ENCODE measurements at places on chromosomes 1 and 21.

DNA sequence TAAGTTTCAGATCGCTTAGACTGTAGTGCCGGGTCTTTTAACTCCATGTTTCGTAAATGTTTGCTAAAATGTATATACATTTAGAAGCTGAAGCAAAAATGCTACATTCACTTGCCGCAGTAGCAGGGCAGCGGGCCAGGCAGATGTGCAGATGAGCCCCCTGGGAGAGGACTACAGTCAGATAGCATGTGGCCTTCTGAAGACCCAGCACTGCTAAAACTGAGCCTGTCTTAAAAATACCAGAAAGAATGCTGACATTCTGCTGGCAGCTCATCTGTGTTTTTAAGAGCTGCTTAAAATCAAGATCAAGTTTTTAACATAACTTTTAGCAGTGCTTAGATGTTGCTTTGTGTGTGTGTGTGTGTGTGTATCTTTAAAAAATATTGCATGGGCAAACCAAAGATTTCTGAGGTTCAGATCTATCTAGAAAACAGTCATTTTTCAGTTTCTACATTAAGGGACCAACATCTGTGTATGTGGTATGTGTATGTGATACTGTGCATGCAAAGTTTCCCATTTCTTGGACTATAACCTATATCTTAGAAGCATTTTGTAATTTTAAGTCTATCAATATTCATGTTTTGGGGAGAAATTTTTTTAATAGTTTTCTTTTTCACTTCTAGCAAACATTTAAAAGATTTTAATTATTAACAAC lies 31.7 kb downstream of the CHRM3 start:
- no peak for DNase-seq

DNA sequence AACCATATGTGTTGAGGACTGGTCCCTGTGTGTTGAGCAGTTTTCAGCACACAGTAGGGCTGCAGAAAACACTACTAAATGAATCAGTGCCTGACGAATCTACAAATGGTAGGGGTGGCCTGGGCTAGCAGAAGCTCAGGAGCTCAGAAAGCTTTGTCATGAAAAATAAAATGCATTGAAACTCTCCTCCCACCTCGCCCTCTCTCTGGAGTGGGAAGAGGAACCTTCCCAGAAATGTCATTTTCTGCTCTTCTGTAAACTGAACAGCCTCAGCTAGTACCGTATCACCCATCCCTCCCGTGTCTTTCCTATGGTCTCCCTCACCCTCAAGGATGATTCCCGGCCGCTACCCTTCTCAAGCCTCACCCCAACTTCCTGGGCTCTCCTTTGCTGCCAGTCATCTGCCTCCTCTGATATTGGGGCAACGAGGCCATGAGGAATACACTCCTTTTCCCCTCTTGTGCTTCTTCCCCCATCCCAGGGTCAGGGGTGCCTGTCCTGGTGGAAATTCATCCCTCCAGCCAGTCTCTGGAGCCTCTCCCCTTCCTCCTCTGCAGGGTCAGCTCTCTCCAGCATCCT lies 734.5 kb downstream of the PTPRU start:
- no peak for DNase-seq

- DNase-seq, result no peak
Observed at GRCh38 chr1:179168536-179168935, 60.9 kb downstream of the ABL2 start.

- no peak for DNase-seq
Observed at GRCh38 chr1:53063744-53064515, 1.9 kb downstream of the PODN start.

- peak; percentile 52 for DNase-seq
Observed at GRCh38 chr1:45304311-45305081, 22.2 kb upstream of the HPDL start.

DNA sequence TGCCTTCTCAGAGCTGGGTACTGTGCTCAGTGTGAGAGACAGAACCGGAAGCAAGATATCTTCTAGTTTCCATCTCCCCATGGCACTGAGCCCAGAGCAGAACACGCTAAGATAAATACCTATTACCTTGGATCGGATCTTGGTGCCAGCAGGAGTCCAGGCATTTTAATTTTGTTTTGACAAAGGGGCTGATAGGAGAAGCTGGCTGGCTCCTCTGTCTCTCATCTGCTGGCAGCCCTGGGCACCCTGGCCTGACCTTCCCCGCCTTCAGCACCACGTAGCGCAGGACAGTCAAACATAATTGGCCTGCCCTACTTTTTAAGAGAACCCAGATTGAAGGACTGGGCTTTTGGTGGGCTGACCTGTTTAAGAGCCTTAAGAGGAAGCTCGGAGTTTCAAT lies 160.7 kb upstream of the KLHDC7A start:
- DNase-seq, result no peak

DNA sequence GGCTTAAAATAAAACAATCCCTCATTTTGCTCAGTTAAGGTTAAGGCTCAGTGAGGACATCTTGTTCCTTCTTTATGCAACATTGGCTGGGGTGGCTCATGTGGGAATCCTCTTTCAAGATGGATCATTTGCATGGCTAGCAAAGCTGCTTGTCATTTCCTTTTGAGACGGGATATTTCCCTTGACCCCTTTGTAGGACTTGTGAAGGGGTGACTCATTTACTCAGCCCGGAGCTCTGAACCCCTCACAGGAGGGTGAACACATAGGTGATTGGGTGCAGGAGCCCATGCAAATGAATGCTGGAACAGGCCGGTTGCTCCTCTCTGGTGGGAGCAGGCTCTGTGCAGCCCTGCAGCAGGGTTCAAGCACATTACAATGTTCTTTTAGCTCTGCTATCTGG lies 15.8 kb upstream of the C8A start:
- no peak for DNase-seq

DNA sequence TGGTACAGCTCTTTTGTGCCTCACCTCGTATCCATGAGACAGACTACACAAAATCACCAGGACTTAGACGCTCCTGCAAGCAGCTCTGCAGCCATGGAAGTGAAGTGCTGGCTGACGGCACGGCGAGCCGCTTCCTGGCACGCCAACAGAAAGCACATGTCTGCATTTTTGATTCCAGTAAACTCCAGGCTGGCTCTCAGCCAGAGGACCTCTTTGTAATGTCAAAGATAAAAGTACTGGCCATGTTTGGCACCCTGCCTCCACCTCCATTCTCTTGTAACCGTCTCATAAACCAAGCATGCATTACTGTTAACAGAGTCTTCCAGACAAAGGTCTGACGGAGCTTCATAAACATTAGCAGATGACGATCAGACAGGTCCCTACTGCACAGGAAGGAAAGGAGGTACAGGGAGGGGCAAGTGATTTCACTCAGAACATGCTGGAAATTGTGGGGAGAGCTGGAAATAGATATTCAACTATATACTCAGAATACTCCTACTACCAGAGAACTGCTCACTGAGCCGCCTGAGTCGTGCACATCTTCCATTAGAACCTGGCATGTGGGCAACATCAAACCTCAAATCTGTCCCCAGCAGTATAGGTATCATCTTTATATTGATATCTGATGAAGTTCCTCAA lies 632.0 kb downstream of the SMYD3 start:
- no peak for DNase-seq

DNA sequence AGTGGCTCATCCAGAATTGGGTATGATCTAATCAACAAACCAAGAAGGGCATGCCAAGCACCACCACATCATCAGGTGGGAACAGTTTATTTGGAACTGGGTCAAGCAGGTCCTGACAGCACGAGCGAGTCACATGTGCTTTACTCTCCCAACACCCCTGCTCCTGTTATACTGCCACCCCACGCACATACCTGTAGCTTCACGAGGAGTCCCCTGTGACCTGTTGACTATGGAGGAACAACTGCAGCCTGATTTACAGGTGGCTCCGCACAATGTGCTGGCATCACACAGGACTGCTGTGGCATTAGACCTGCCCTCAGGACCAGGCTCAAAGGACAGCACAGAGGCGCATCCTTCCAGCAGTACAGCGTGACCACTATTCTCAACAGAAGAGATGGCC lies 70.8 kb upstream of the LRRN2 start:
- no peak for DNase-seq

- DNase-seq, result peak; percentile 97
Observed at GRCh38 chr1:203638103-203638475, 11.5 kb downstream of the ATP2B4 start.

GRCh38 chr1:204493145-204493983 lies 1.2 kb downstream of the PIK3C2B start:
- no peak for DNase-seq

DNA sequence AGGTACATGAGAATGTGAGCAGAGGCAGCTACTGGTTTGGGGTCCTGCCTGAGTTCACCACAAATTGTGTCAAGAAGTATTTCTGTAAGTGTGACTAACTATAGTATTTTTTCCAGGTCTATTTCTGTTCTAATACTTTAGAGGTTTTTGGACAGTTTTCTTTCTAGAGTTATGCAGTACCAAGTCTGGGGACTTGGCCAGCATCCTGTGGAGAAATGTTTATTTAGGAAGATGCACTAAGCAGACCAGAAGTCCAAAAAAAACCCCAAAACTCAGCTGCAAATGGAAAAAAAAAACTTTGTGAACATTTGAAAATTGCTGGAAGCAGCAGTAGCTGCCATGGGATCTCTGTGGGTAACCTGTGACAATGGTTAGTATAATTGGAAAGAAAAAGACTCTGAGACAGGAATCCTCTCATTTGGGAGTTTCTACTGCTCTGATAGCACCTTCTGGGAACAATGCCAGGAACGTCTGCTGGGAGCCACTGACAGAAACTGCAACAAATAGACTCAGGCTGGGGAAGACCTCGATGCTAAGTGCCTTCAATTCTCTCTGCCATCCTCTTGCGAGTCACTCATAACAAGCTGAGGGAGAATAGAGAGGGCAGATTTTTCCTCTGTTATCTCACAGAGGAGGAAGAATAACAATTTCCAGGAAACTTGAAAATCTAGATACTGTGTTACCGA lies 37.6 kb downstream of the OR10R2 start:
- DNase-seq, result no peak

GRCh38 chr1:17273096-17273495 lies 24.2 kb downstream of the PADI3 start:
- DNase-seq, result no peak

DNA sequence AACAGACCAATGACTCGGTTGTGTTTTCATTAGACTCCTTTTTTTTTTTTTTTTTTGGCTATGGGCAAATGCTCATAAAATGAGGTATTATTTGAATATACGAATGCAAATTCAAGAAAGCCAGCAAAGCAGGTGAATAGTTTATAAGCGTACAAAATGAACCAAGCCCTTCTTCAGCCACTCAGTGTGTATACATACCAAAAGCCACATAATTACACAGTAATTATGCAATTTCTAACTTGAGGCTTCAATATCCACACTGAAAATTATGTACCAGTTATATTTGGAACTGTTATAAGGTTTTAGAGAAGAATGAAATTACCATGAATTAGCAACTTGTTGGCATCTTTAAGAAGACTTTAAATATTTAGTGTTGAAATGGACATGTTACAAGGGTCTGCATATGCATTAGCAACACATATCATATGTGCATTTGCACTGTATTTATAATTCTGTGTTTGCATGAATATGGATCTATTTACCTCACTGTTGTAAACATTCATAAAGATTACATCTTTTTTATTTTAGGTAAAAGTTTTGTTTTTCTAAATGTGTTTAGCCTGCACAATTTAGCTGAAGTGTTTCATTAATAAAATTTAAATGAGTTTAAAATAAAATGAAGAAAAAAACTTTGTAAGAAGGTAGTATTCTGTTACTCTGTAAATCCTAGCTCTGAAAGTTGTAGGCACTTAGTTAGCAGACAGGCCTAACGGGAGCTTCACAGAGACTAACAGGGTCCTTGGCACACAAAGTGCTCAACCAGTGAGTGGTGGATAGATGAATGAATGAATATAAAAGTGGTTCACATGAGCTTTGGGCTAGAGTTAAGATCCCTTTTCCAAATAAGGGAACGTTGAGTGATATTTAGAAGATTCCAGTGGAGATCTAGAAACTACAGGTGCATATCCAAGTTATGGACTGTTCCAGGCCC lies 241.0 kb upstream of the NFIA start:
- no peak for DNase-seq

DNA sequence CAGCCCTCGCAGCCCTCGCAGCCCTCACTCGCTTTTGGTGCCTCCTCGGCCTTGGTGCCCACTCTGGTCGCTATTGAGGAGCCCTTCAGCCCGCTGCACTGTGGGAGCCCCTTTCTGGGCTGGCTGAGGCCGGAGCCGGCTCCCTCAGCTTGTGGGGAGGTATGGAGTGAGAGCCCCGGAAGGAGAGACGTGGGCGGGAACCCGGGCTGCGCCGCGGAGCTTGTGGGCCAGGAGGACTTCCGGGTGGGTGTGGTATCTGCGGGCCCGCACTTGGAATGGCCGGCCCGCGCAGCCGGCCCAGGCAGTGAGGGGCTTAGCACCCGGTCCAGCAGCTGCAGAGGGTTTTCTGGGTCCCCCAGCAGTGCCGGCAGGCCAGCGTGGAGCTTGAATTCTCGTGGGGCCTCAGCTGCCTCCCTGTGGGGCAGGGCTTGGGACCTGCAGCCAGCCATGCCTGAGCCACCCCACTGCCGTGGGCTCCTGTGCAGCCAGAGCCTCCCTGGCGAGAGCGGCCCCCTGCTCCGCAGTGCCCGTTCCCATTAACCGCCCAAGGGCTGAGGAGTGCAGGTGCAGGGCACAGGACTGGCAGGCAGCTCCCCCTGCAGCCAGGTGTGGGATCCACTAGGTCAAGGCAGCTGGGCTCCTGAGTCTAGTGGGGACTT lies 9.9 kb upstream of the CFHR2 start:
- no peak for DNase-seq

- DNase-seq, result no peak
Observed at GRCh38 chr1:228691211-228691610, 44.1 kb upstream of the RHOU start.

GRCh38 chr1:246617156-246617555 lies 50.9 kb downstream of the CNST start:
- no peak for DNase-seq

GRCh38 chr1:77899647-77900320 lies 11.4 kb downstream of the NEXN start:
- no peak for DNase-seq

Data from NCI-H524 (cell line).